Stimulated activated CD8-positive, alpha-beta memory T cell treated with anti-CD3 and anti-CD28 coated beads, Interleukin-7, amount 100 ng/mL, for 1 hour (primary cell): ENCODE measurements at places on chromosomes 7 and 10.

- no peak for DNase-seq
These were observed 1176.0 kb upstream of the AUTS2 start for GRCh38 chr7:68422281-68422680.

- DNase-seq = no peak
These were observed at the start of gene MLXIPL for GRCh38 chr7:73623798-73624668. MLXIPL (minus strand) TSS chr7:73624522; CDS start chr7:73624492, 30 bp downstream.

DNA sequence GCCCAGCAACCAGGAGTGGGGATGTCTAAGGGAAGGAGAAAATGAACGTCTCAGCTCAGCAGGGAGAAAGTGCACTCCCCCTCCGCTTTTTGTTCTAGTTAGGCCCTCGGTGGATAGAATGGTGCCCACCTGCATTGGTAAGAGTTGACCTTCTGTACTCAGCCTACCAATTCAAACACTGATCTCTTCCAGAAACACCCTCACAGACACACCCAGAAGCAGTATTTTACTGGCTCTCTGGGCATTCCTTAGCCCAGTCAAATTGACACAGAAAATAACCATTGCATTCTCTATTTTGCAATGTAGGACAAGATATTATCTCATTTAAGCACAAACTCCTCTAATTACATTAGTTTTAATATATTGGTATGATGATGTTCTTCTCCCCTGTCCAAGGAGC is 106.1 kb upstream of the C7orf33 start:
- DNase-seq = no peak

DNA sequence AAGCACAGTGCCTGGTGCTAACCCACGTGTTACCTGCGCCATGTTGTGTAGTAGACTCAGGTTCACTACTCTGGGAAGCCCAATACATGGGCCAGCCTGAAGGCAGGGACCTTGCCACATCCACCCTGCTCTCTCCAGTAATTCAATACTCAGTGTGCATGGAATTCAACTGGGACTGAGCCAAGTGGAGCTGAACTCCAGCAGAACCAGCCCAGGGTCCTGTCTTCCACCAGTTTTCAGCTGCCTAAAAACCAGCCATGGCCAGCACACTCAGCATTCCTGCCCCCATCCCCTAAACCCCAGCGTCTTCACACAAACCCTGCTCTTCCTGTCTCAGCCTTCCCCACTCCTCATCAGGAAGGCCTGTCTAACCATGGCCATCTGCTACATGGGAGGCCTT is 15.4 kb downstream of the FGF8 start:
- no peak for DNase-seq

DNA sequence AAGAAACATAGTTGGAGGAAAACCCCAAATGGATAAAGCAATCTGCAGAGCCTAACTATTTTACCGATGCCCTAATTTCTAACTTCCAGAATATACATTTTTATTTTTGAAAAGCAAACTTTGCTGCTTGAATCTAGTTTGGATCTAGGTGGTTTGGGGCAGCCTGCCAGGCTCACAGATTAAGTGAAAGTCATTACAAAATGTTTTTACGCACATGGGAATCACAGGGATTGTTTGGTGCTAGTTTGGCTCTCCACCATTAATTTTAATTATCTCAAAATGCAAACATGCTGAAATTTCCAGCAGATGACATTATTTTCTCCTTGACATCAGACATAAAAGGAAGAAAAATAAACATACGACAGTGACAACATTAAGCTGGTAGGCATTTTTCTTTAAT is 166.7 kb upstream of the INHBA start:
- DNase-seq = no peak

GRCh38 chr10:48404646-48405045 is 98.2 kb downstream of the MAPK8 start:
- no peak for DNase-seq

GRCh38 chr7:55548295-55548731 is 24.0 kb downstream of the VOPP1 start:
- no peak for DNase-seq
